NCI-H146 (cell line): ENCODE measurements at places on chromosomes 1 and 21.

DNA sequence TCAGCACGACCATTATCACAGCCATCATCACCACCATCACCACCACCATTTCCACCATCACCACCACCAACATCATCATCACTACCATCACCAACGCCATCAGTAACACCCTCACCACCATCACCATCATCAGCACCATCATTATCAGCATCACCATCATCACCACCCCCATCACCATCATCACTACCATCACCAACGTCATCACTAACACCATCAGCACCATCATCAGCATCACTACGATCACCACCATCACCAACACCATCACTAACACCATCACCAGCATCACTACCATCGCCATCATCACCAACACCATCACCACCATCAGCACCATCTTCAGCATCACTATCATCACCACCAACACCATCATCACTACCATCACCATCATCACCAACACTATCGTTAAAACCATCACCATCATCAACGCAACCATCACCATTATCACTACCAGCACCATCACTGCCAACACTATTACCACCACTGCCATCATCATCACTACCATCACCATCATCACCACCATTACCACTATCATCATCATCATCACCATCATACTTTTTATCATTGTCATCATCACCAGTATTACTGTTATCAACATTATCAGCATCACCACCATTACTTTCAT, 1.3 kb downstream of the TAS1R2 start:
- DNase-seq: no peak

GRCh38 chr1:244068567-244068966, 17.5 kb downstream of the ZBTB18 start:
- DNase-seq: no peak

GRCh38 chr1:237384213-237384612, 342.2 kb downstream of the RYR2 start:
- DNase-seq: no peak

DNA sequence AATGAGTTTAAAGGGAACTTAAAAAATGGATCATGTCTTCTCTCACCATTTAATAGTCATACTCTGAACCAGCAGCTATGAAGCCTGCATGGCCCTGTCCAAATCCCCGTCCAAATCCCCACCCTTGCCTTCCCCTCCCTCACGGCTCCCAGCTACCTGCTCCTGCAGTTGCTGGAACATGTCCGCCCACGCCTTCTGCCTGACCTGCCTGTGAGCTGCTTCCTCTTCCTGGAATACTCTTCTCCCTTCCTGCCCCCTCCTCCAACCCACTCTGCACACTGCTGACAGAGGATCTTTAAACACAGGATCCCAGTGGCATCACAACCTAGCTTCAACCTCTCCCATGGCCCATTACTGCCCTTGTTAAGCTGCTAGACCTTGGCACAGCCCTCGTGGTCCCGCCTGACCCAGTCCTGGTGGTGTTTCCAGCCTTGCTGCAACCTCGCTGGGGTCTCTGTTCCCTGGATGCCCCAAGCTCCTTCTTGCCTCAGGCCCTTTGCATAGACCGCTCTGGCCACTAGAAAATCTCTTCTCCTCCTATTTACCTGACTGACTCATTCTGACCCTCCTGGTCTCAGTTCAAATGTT, 118.3 kb downstream of the PTPRU start:
- no peak for DNase-seq

- DNase-seq: no peak
These were observed 193.8 kb upstream of the EDN2 start for GRCh38 chr1:41678111-41678878.

DNA sequence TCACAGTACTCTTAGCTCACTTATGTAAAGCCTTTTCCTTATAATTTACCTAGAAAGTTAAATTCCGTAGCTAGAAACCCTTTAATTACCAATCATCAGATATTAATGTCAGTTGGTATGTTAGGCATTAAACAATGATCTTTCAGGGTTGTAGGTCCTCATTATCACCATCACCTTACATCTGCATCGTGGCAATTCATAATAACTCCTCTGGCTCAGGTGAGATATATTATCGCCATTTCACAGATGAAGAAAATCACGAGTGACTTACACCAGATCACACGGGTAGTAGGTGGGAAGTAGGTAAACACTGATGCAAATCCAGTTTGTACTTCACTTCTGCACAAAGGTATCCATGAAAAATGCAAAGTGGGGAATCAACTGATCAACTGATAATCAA, 639 bp downstream of the NUP133 start:
- DNase-seq: no peak

DNA sequence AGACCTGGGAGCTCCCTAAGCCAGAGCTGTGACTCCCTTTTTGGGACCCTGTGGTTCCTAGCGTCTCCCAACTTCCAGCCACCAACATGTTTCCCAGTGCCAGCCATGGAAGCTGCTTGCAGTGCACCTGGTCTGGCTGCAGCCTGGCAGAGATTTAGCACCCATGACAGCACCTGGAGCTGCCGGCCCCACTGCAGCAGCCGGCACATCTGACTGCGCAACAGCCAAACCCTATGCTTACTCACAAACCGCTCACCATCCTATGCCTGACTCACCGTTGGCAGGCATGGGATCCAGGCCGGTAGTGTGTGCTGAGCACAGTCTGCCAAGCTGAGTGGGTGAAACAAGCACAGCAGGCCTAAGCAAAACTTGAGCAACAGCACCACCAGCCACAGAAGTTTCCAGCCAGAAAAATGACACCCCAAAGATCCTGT, 435.9 kb upstream of the PRMT6 start:
- no peak for DNase-seq

DNA sequence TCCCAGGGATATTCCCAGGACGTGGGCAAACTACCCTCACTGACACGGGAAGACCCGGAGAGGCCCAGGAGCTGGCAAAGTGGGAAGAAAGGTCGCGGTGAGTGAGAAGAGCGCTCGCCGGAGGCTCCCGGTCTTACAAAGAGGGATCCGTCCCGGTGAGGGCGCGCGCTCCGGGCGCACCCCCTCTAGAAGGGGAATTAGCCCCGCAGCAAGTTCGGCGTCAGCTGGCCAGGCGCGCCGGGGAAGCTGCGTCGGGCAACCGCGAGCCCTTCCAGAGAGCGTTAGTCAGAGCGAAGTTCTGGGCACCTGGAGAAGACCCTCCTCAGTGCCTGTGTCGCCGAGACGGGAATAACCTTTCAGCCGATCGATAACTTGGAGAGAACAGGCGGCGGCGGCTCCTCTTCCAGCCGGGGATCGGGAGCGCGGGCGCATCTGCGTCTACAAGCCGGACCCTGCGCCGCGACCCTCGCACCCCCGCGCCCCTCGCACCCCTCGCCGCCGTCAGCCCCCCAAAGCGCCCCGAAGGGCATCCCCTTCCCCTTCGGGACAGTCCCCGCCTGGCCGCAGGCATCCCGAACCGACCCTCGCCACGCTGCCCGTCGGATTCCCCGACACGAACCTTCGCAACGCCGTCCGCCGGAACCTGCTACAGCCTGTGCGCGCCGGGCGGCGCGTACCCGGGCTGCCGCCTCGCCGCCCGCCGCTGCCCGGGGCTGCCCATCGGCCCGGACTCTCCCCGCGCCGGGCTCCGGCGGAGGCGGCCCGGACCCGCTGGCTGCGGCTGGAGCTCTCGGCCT, 485 bp downstream of the SIPA1L2 start:
- peak; percentile 44 for DNase-seq

DNA sequence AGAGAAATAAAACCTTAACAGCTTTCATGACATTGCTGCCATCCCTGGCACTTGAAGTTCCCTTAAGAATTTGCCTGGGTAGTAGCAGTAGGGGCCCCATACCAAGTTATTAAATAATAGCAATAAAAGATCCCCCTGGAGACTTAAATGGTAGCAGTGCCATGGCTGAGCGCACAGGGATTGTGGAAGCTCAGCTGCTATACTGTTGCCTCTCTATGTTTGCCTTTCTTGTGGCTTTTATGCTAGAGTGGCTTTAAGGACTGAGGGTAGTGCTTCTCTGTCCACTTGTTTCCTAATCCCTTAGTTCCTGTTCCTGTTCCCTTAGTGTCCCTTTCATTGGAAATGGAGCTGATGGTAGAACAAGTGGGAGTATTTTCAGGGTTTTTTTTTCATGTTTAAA, 42.1 kb downstream of the NCF2 start:
- DNase-seq: peak; percentile 27

GRCh38 chr1:192311281-192311680, 5.5 kb upstream of the RGS21 start:
- peak; percentile 3 for DNase-seq

DNA sequence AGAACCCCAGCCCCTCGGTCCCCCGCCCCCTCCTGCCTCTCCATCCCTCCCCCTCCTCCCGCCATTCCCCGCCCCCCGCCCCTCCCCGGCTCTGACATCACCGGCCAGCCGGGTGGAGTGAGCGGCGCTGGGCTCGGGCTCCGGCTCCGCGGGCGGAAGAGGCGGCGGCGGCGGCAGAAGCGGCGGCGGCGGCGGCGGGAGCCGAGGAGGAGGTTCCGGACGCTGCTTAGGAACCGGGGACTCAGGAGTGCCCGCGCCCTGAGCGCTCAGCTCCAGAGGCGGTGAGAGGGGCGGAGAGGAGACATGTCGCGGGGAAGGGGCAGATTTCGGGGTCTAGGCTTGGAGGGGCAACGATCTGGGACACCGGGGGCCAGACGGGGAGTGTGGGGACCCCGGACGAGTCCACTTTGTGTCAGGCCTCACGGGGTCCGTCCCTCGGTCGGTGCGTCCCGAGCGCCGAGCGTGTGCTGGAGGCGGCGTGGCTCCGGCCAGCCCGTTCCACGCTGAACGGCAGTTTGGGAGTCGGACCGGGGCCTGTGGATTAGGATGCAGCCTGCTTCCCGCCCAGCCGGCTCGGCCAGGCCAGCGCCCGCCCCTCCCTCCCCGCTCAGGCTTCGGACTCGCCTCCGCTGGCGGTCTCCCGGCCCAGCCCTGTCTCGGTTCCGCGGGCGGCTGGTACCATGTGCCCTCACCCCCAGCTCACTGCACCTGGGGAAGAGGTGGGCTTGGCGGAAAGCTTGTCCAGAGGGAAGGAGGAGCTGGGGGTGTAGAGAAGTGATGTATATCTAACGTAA, at the start of gene PEA15:
PEA15 (plus strand) TSS at position 143 of the 794 bp plus-strand sequence. CDS start 6,161 bp downstream, outside the sequence.
- peak; percentile 71 for DNase-seq

- no peak for DNase-seq
These were observed 11.1 kb upstream of the MSTO1 start for GRCh38 chr1:155598842-155599331.

- no peak for DNase-seq
These were observed 47.4 kb downstream of the MAP3K7CL start for GRCh38 chr21:29177800-29178199.

DNA sequence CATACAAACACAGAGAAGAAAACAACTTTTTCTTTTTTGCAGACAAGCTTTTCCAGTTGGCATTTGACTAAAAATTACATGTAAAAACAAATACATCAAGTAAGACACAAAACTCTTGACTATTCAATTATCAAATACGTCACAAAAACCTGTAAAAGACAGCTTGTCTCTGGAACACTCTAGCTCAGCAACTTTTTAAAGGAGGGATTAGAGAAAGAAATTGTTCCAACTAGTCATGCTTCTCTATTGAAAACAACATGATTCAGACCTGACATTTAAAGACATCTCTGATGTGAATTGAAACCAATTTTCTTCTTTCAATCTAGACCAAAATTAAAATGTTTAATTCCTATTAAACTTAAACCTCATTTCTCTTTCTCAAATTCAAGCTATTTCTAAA, 30.3 kb downstream of the SMYD3 start:
- no peak for DNase-seq

GRCh38 chr1:92211166-92211565, 6.5 kb upstream of the C1orf146 start:
- DNase-seq: no peak

DNA sequence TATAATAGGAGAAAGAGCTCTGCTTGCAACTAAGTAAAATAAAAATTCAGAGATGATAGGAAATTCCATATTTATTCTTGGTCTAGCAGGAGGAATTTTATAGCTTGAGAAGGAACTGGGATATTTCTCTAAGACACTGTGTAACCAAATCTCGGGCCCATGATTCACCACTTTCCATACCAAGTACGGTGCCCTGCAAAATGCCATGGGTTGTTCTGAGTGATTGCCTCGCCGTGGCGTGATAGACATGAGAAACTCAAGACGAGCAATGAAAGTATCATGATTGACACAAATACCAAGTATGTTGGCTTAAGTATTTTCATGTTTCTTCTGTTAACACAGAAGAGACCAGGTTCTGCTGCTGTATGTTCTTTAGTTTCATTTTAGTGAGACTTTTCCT, 167.2 kb downstream of the LMO4 start:
- DNase-seq: no peak

GRCh38 chr21:28640326-28640725, 352.4 kb downstream of the LTN1 start:
- no peak for DNase-seq

DNA sequence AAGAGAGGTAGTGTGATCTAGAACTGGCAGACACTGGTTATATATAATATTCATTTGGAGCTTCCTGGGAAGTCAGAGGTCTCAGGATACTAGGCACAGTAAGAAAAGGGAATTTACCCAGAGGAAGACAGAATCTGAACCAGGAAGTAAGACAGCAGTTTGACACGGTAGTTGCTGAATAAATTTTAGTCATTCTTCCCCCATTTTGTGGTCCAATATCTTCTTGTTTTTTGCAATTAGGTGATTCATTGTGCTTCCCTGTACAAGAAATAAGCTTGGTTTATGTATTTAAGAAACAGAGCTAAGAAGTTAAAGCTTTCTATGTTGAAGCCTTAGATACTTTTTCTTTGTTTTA, 1.3 kb downstream of the TMEM167B start:
- DNase-seq: no peak

DNA sequence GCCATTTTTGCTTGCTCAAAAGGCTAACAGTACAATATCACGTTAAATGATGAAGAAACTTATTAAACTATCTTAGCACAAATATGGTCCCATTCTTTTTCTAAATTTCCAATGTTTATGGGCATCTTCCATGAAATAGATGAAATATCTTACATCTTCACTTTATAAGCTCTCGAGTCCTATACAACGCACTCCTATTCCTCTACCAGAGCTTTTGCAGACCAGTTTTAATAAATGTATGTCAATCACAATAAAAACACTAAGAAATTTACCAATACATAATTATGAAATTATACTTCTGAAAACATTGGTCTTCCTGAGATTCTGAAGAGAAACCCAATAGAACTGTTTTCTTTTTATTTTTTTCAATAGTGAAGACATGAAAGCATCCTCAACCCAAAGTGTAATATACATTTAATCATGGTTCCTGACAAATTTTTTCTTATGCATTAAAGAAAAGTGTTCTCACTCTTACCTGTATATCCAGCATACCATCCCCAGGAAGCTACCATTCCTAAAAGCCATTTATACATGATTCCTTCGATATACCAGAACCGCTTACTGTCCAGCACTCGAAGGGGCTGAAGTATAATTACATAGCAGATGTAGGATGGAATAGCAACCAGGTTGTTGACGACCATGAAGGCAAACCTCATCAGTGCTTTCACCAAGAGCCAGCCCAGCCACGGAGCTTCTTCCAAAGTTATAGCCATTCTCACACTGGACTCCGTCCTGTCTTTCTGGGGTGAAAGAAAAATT, 1.8 kb downstream of the LPGAT1 start:
- peak; percentile 38 for DNase-seq

- DNase-seq: no peak
These were observed 13.5 kb downstream of the NTRK1 start for GRCh38 chr1:156874142-156874541.

GRCh38 chr1:232872738-232873137, 67.5 kb downstream of the MAP10 start:
- no peak for DNase-seq
